NCI-H2171 (cell line): ENCODE measurements at places on chromosomes 7 and 10.

GRCh38 chr10:110413049-110413783 lies 84.5 kb upstream of the DUSP5 start:
- DNase-seq: no peak

DNA sequence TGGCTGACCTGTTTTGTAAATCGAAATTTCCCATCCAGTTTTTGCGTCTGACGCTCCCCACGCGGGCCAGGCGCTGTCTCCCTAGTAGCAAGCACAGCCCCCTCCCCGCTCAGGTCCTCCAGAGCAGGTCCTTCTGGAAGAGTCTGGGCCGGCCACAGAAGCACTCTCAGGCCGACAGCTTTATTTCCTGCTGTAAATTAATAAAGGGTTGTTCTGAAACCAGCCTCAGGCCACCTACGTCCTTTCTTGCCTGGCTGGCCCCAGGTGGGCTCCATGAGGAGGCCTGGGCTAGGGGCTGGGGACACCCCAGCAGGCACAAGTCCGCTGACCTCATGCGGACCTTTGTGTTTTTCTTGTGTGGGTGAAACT lies 35.2 kb downstream of the CAMK2B start:
- no peak for DNase-seq

DNA sequence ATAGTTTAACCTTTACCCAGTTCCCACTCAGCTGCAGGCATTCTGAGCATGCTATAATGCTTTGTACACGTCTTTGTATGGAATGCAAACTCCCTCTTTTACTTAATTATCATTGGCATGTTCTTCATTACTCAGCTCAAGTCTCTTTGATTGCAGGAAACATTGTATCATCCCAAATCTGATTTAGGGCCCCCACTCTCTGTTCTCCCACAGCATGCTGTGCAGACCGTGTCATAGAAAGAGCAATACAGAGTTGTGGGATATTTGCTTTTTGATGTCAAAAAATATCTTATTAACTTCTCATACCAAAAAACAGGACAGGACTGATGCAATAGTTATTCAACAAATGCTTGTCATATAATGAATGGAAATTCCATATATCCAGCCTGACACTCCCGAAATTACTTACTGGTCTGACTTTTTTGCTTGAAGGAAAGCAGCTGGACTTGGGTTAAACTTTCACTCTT lies 1081.5 kb upstream of the C7orf33 start:
- no peak for DNase-seq

DNA sequence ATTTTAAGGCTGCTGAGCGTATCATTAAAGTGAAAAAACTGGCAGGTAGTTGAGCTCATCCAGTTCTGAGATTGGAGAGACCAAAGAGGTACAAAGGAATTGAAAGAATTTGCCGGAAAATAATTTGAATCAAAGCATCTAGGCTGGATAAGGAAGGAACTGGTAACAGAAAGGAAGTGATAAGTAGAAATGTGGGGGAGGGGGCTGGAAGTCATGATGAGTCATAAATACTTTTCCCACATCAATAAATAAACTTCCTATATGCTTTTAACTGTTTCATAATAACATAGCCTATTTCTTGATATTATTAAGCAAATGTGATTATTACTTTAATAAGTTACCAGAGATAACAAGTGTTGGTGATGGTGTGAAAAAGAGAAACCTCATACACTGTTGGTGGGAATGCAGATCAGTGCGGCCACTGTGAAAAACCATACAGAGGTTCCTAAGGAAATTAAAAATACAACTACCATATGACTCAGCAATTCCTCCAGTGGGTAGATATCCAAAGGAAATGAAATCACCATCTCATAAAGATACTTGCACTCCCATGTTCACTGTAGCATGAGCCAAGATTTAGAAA lies 27.0 kb downstream of the ZNF438 start:
- no peak for DNase-seq

GRCh38 chr7:27774717-27775328 lies 34.9 kb downstream of the TAX1BP1 start:
- DNase-seq: no peak

- no peak for DNase-seq
Measured at GRCh38 chr7:106071356-106071998, 40.6 kb downstream of the SYPL1 start.

- no peak for DNase-seq
Measured at GRCh38 chr10:104253106-104253505, 1.6 kb upstream of the GSTO1 start.

- no peak for DNase-seq
Measured at GRCh38 chr10:3658766-3659165, 126.2 kb downstream of the KLF6 start.

DNA sequence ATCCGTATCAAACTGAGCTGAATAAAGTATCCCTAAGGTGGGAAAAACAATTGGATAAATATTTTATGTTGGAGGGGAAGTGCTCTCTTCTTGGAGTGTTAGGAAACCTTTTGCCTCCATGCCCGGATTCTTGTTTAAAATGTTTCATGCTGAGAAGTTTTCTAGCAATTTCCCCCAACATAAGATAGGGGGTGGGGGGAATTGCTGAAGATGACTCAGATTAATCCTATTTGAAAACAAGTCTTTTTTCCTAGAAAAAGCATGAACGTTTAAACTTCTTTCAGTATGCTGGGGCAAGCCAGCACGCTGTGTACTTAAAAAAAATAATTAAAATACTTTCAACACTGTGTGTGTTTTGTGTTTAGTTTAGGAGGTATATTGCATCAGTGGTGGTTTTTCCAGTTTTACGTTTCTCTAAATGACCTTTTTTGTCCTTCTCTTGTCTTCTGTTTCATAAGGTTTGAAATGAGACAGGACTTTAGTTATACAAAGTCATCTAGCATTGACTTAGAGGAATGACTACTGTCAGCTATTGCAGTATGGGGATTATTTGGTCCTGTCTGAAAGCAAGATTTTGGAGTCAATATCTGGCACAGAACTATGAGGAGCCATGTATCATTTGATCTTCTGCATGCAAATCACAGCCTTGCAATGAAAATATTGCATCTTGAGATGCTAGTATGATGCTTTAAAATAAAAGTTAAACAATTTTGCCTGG lies 295.9 kb downstream of the GATA3 start:
- no peak for DNase-seq

- DNase-seq: no peak
Measured at GRCh38 chr7:67809586-67809985, 813.0 kb downstream of the TYW1 start.

DNA sequence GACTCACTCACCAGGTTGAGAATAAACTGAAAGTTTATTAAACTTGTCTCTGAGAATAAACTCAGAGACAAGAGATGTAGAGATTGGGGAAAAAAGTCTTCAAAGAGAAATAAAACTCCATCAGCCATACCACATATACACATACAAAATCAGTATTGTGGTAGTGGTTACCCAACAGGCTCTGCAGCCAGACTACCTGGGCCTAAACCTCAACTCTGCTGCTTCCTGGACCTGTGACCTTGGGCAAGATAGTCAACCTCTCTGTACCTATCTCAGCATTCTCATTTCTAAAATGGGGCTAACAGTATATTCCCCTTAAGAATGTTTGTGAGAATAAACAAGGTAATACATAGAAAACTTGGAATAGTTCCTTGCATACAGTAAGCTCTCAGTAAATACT lies 15.3 kb downstream of the TPK1 start:
- DNase-seq: no peak

GRCh38 chr7:127257086-127257485 lies 4.3 kb upstream of the GRM8 start:
- DNase-seq: no peak

DNA sequence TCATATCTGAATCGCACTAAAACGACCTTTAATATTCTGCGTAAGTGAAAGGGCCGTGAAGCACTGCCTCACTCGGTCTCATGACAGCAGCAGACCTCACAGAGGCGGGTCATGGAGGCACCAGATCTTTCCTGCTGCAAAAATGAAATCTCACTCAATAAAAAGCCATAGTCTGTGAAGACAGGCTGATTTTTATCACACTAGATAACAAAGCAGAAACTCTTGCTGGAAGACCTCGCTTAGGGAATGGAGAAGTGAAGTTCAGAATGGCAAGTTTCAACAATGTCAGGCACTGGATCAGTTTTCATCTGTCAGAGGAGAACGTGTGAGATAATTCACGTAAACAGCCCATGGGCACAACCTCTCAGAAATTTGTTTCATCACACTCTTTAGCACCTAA lies 8.0 kb downstream of the SEPHS1 start:
- no peak for DNase-seq

DNA sequence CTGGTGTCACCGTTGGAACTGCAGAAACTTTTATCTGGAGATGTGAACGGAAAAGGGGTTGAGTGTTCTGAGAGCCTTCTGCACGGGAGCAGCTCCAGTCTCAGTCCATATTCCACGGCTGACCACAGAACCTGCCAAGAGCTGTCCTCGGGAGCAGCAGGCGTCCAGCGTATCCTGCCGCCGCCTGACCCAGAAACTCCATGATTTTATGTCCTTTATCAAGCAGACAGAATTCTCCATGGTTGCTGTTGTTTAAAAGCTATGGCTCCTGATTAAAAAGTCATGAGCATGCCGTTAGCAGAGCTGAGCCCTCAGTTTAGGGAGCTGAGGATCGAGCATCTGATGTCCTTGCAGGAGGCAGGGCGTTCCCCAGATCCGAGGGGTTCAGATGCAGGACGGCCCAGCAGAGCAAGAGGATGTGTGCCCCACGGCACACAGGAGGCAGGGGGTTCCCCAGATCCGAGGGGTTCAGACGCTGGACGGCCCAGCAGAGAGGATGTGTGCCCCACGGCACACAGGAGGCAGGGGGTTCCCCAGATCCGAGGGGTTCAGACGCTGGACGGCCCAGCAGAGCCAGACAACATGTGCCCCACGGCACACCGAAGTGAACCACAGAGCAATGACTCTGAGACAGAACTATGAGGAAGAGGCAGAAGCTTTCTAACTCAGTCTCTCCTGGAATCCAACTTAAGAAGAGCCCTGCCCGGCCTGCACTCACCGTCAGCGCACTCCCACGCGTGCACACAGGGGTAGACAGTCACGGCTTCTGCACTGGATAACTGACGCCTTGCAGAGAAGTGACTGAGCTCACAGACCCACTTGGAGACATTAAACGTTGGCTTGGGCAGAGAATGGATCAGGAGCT lies 96.4 kb downstream of the WDR37 start:
- DNase-seq: no peak

GRCh38 chr10:15223174-15223573 lies 54.7 kb upstream of the NMT2 start:
- DNase-seq: no peak

GRCh38 chr10:3231951-3232730 lies 59.6 kb upstream of the PITRM1 start:
- DNase-seq: no peak

- DNase-seq: no peak
Measured at GRCh38 chr10:133358162-133358924, 524 bp upstream of the FUOM start.

GRCh38 chr10:48932831-48933664 lies 6.6 kb downstream of the LRRC18 start:
- no peak for DNase-seq

- peak; percentile 41 for DNase-seq
Measured at GRCh38 chr7:156881679-156882078, 11.3 kb downstream of the LMBR1 start.

- no peak for DNase-seq
Measured at GRCh38 chr7:45867471-45867870, 5.4 kb downstream of the CCDC201 start.

GRCh38 chr10:71312811-71313789 lies 6.0 kb upstream of the SLC29A3 start:
- peak; percentile 46 for DNase-seq

DNA sequence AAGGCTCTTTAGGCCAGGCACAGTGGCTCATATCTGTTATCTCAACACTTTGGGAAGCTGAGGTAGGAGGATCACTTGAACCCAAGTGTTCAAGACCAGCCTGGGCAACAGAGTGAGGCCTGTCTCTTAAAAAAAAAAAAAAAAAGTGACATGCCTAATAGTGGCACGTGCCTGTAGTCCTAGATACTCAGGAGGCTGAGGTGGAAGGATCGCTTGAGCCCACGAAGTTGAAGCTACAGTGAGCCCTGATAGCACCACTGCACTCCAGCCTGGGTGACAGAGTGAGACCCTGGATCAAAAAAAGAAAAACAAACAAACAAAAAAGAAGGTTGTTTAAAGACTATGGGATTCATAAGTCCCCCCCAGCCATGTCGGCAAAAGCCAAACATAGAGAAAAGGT lies 42.2 kb upstream of the NRF1 start:
- DNase-seq: no peak

DNA sequence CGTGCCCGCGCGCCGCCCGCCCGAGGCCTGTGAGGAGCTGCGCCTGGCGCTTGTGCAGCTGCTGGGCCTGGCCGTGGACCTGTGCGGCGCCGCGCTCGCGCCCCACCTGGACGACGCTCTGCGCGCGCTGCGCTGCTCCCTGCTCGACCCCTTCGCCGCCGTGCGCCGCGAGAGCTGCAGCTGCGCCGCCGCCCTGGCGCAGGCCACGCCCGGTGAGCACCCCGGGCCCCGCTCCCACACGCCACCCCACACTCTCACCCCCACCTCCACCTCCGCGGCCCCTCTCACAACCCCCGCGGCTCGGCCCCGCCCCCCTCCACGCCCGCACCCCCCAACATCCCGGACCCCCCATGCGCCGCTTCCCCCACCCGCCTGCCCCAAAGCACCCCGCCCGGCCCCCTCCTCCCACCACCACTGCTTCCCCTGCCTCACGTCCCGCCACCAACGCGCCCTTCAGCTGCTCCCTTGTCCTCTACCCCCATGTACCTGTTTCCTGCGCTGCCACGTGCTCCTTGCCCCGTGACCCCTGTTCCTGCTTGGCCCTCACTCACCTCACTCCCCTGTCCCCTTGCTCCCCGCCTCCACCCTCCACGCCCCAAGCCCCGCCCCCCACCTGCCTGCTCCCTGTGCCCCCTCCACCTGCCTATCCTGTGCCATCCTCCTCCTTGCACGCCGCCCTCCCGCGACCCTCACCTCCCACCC lies at the start of gene PRKAR1B:
TSS of gene PRKAR1B (minus strand) at position 178 of the 702 bp plus-strand sequence. CDS start 15,776 bp downstream, outside the sequence.
- peak; percentile 27 for DNase-seq

DNA sequence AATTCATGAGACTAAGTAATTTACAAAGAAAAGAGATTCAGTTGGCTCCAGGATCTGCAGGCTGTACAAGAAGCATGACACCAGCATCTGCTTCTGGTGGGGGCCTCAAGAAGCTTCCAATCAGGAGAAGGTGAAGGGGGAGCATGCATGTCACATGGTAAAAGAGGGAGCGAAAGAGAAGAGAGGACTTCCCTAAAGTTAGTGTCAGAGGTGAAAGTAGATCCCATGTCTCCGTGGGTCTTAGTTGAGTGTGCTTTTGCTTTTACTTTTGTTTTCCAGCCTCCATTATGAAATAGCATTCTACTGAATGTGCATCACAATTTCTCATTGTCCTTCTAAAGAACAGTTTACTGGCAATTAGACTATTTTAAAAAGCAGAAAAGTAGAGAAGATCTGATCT lies 213.6 kb upstream of the FZD1 start:
- no peak for DNase-seq
